GF-D8 (cell line): ENCODE measurements at places on chromosomes 13 and 19.

DNA sequence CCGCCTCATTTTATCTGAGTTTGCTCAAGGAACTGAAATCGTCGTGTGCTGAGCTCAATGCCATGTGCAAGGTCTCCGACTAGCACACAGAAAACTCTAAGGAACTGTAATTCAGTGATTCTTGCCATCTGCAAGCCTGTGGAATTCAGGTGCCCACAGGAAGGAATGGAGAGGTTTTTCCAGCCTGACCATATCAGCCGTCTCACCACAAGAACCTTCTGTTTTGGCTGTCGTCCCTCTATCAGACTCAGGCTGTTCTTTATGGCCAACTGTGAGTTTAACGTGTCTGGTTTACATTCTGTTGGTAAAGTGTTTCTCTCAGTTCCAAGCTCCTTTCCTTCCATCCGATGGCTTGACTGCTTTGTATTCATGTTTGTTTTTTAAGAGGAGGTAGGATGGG, 293.5 kb downstream of the SPRY2 start:
- no peak for DNase-seq

- DNase-seq = no peak
Observed at GRCh38 chr13:91557328-91558090, 159.1 kb downstream of the GPC5 start.

- DNase-seq = no peak
Observed at GRCh38 chr19:48614436-48615230, at the start of gene FAM83E. TSS of gene FAM83E (minus strand) at chr19:48615076. CDS start at chr19:48613372, 1,704 bp downstream.

DNA sequence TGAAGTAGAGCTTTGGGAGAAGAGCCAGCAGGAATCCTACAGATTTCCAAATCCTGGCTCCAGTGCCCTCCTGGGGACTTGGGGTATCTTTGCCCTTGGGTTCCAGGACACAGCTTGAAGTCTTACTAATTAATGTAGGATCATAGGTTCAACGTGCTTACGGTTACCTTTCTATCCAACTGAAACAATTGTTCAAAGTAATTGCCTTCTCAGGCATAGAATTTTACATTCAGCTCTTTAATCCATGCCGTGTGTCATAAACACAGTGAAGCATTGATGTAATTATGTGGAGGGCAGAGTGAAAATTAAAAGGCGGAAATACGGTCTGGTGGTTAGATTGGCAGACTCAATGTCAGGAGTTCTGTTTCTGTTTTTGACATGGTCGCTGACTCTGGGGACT, 170.4 kb downstream of the COG6 start:
- no peak for DNase-seq

DNA sequence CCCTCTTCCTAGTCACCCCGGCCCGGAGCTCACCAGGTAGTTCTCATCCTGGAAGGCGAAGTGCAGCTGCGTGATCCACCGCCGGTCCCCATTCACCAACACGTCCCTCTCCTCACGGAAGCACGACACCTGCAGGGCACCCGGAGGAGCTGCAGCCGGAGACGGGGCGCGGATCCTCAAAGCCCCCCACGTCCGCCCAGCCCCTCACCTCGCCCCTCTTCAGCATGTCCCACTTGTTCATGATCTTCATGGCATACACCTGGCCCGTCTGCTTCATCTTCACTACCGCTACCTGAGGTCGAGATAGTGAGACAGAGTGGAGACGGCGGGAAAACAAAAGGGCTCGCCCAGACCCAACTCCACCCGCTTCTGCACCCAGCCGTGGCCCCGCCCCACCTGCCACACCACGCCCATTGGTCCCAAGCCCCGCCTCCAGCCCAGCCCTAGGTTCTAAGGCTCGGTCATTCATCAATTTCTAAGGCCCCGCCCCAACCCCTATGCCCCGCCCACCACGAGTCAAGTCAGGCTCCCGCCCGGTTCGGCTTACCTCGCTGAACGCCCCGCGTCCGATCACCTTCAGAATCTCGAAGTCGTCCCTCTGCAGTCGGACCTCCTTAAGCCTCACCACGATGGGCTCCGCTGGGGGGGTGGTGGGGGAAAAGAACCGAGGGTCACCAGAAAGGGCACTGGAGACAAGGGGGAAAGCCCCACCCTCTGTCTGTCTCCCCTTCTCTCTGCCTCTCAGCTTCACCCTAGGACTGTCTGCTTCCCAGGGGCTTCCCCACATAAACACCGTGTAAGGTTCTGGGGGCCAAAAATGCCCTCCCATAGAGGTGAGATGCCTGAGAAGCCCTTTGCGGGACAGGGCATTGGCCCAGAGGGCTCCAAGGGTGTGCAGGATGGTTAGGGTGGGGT, 2.8 kb downstream of the DMPK start:
- no peak for DNase-seq

- no peak for DNase-seq
Observed at GRCh38 chr13:41491436-41491835, 34.1 kb downstream of the RGCC start.

DNA sequence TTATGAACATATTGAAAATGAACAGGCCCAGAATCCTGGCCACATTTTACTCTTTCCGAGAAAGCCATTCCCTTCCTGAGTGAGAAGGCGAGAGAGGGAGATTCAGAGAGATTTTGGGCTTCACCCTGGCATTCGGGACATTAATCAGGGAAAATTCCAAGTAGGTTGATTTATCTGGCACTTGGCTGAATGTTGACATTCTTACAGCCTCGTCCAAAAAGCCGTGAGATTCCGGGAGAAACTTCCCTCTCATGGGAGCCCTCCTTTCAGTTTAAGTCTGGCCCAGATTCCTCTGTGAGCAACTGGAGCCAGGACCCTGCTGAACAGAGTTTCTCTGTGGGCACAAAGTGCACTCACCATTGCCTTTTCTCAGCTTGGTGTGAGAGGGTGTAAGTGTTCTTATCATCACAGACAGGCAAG, 129.2 kb upstream of the PEG3 start:
- no peak for DNase-seq

DNA sequence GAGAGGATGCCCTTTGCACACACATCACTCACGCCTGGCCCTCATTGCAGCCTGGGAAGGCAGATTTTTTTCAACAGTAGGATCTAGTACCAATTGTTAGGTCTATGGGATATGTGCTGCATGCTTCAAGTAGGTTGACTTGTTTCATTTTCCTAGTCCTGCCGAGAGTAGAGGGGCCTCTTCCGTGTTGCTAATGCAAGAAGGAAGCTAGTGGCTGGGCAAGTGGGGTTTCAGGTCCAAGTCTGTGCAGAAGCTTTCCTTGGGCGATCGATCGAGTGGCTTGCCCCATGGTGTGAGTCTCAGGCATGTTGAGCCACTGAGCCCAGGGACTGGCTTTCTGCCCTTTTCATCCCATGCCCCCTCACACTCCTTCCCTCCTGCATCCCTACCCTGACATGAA, 13.7 kb downstream of the ILF3 start:
- no peak for DNase-seq

DNA sequence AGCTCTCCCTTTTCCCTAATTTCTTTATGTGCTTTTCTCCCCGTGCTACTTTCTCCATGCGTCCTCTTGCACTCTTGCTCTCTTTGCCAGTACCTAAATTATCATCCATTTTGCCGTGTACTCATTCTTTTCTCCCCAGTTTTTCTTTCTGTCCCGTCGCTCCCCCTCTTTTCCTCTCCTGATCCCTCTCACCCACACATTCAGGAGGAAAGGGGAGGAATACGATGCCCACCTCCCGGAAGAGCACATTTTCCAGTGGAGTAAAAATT, 821 bp downstream of the ZNF616 start:
- DNase-seq = no peak

DNA sequence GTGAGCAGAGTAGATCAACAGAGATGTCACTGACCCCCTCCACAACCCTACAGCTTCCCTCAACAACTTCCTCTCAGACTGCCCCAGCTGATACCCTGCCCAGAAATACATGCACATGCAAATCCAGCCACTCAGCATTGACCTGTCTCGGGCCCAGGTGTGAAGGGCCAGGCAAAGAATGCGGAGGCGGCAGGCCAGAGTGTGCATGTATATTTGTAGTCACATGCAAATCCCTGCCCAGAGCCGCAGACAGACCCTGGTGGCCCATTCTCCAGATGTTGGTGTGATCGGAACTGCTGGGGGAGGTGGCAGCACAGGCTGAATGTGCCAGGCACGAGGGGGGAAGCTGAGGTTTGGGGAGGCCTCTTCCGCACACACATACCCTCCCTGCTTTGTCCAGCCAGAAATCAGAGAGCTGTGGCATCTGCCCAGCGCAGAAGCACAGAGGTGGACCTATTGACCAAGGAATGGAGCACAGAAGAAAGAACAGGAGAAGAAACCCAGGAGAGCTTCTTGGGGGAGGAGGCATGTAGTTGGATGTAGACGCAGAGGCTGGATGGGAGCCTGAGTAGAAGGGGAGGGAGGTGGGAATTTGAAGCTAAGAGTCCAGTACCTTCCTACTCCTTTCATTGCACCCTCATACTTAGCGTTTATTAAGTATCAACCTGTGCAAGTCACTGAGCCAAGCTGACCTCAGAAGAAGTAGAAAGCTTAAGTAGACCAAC, 14.4 kb downstream of the MEF2B start:
- DNase-seq = no peak

GRCh38 chr13:111209613-111210012, 94.5 kb downstream of the ARHGEF7 start:
- no peak for DNase-seq

GRCh38 chr19:51469162-51469561, 9.2 kb upstream of the CEACAM18 start:
- peak; percentile 61 for DNase-seq

DNA sequence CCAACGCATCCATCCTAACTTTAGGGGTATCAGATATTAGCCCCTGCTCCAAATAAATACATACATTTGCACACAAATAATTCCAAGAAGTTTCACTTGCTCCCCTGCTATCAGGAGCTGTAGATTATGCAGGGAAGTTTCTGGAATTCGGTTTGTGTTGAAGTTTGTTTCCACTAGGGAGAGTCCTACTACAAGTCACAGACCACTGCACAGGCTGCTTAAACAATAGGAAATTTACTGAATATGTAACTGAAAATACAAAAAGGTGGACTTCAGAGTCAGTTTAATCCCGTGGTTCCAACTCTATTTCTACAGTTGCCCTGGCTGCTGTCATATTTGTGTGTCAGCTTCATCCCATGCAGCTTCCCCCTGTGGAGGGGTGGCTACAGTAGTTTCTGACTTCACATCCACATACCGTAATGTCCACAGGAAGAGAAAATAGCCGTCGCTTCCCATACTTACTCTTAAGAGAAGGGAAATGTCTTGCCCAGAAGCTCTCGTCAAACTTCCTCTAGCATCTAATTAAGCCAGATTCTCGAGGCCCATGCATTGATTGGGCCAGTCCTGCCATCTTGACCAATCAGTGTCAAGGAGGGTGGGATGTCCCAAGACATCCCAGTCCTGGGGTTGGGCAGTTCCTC, 286.6 kb downstream of the COG6 start:
- no peak for DNase-seq

- no peak for DNase-seq
Observed at GRCh38 chr19:51903192-51903591, 1.6 kb downstream of the ZNF649 start.

DNA sequence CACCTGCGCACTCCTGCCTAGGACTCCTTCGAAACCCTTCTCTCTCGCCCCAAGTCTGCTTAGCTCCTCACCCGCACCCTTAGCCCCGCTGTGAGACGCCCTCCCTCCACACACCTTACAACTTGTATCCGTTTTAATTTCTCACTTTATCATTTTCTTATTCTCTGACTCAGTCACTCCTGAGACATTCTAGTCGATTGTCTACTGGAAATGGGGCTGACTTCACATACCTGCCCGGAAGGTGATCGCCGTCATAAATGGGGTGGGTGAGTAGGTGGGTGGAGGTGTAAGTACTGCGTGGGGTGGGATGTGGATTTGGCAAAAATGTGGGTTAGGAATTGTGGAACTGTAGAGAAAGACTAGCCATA, 714 bp downstream of the NDFIP2 start:
- no peak for DNase-seq

DNA sequence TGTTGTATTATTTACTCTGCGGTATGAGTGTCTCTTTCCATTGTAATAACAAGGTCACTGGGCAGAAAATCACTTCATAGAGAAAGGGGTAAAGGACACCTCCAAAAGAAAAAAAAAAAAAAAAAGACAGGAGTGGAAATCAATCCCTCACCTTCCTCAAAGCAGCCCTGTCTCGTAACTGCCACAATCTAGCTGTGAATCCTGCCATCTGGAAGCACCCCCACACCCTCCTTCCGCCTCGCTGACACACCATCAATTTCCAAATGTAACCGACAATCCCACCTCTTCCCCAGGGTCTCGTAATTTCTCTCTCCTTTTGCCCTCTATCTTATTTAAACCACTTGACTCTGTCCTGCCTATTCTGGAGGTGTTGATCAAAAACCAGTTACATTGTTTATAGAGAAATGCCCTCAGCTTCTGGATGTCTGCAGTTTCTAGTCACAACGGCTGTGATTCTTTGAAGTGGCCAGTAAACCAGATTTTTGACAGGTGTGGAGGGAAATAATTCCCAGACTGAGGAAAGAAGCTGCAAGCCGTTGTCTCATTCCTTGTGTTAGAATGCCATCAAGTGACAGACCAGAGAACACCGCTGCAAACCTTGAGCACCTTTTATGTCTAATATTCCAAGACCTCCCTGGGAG, 9.1 kb upstream of the POP4 start:
- DNase-seq = no peak

DNA sequence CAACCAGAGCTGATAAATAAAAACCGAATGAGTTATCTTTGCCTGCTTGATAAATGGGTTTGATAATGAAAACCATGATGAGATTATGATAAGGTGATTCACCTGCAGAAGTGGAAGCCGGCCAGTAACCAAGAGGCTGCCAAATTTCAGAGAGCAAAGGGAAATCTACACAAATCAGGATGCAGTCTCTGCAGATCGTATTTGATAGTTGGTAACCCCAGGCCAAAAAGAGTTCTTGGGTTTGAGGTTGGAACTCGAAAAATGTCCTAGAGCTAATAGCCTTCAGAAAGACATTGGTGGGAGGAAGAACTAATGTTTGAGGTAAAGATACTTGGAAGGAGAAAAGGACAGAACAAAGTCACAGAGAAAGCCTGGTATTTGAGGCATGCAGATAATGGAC, 9.6 kb upstream of the LATS2 start:
- no peak for DNase-seq

GRCh38 chr19:45496349-45496953, 396 bp downstream of the RTN2 start:
- DNase-seq = no peak

DNA sequence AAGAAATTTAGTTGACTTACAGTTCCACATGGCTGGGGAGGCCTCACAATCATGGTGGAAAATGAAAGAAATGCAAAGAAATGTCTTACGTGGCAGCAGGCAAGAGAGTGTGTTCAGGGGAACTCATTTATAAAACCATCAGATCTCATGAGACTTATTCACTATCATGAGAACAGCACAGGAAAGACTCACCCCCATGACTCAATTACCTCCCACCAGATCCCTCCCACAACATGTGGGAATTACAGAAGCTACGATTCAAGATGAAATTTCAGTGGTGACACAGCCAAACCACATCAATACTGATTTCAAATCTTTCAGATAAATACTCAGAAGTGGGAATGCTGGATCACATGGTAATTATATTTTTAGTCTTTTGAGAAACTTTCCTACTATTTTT, 1357.9 kb downstream of the SLITRK5 start:
- DNase-seq = no peak

DNA sequence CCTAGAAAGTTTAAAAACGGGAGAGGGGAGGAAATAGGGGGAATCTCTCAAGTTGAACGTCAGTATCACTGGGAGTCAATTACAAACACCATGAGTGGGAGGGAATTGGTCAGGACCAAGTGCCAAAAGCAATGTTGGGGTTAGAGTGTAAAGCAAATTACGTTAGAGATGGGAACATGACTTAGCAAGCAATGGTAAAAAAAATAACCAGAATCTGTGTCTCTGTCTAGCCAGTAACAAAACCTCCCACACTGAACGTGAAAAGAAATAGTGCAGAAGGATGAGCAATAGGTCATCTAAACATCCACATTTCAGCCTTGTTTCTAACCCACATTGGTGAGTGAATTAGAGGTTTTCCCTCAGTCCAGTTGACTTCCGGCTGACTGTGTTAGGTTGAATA, 242.2 kb downstream of the COG6 start:
- no peak for DNase-seq
